Ammon's horn (tissue), 1 donor: ENCODE measurements at places on chromosomes 3 and 15.

DNA sequence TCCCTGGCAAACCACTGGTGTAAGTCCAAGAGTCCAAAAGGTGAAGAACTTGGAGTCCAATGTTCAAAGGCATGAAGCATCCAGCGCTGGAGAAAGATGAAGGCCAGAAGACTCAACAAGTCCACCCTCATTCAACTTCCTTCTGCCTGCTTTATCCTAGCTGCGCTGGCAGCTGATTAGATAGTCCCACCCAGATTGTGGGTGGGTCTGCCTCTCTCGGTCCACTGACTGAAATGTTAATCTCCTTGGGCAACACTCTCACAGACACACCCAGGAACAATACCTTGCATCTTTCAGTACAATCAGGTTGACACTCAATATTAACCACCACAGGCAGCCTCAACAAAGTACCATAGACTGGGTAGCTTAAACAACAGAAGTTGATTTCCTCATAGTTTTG, 245.9 kb upstream of the IGF1R start:
- DNase-seq = no peak

DNA sequence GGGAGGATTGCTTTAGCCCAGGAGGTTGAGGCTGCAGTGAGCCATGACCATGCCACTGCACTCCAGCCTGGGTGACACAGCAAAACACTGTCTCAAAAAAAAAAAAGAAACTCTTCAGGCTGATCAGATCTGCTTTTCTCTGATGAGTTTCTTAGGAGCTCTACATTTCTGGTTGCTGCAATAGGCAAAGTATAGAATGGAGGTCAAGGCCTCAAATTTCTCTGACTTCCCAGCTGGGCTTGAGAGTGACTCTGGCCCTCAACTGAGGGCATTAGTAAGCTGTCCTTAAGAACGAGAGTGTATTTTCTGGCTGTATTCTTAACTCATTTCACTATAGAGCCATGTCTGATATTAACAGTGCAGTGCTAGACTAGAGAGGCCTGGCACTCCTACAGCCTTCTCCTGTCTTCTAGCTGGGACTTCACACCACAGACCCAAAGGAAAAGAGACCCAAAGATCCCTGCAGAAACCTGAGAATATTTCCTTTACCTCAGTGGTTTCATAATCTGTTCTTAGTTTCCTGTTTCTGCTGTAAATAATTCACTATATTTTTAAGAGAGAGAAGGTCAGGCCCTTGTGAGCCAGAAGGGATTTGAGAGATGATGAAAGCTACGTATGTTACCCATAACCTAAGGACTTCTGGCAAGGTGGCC, 2.0 kb upstream of the NR1I2 start:
- no peak for DNase-seq

- no peak for DNase-seq
Observed at GRCh38 chr15:80216141-80216540, 35.9 kb downstream of the CTXND1 start.

- no peak for DNase-seq
Observed at GRCh38 chr3:62550439-62550838, 177.1 kb upstream of the FEZF2 start.

DNA sequence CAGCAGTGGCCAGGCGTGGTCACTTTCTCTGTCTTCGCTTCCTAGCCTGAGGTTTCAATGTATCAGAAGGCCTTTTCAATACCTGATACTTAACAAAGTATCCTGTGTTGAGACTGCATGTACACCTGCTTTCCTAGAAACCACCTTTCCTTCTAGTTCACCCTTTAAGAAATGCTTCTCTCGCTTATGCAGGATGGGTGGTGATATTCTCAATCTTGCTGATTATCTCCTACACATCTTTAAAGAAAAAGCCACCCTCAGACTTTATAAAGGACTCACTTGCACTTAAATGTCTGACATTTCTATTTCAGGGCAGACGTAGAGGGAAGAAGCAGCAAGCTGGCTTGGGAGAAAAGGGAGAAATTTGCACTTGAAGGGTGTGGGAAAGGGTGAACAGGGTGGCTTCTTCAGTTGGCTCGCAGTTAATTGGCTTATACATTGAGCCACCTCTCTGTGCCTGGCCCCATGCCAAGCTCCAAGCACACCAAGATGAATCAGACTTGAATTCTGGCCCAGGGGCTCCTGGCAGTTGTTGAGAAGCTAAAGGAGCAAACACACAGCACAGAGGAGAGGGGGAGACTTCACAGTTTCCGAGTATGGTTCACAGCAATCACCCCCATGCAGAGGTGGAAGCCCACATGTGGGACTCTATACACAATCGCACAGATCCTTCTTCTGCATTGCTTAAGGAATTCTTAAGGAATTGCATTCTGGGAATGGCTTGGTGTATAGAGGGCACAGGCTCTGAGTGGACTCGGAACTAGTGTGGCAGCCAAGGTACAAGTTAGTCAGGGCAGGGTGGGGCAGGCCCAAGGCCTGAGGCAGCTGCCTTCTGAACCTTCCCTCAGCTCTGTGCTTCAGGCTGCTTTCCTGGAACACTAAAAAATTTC, 1.3 kb downstream of the ARL6IP5 start:
- peak; percentile 87 for DNase-seq

DNA sequence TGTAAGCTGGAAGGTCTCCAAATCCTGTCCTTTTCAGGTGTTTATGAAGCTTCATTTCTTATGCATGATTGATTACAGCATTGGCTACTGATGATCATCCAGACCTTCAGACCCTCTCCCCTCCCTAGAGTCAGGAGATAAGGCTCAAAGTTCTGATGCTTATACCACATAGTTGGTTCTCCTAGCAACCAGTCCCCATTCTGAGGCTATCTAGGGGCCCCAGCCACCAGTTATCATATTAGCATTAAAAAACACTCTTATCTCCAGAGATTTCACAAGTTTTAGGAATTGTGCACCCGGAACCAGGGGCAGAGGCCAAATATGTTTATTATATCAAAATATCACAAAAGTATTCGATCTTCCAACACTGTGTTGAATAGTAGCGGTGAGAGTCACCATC, 953.1 kb downstream of the FHIT start:
- DNase-seq = no peak

DNA sequence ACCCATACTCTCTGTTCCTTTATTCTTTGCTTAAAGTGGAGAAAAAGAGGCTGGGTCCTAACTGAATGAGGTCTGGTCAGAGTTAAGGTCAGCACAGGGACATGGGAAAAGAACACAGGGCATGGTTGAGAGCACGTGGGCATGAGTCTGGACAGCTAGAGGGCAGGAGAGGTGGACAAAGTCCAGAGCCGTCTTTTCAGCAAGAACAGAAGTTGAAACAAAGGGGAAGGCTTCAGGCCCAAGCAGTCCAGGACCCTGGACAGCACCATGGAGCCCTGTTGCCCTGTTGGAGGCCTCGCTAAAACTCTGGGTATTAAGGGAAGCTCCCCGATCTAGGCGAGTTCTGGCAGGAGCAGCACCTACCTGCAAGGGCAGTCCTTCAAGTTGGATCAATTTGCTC, 50.7 kb downstream of the XYLB start:
- no peak for DNase-seq

- no peak for DNase-seq
Observed at GRCh38 chr3:40465456-40465855, 8.3 kb downstream of the RPL14 start.

DNA sequence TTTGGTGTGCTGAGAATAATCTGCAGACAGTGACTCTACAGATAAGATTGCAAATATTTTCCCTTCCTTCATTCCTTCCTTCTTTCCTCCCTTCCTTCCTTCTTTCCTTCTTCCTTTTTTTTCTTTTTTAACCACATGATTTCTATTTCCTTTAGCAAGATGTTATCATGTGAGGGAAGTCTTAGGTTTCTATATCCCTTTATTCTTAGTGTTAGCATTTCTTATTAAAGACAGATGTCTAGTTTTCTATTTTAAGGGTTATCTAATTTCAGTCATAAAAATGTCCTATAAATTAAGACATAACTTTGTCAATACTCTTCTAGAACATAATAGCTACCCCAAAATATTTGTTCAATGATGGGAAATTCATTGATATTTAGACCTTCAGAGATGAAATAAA, 470.9 kb downstream of the LPP start:
- DNase-seq = no peak

DNA sequence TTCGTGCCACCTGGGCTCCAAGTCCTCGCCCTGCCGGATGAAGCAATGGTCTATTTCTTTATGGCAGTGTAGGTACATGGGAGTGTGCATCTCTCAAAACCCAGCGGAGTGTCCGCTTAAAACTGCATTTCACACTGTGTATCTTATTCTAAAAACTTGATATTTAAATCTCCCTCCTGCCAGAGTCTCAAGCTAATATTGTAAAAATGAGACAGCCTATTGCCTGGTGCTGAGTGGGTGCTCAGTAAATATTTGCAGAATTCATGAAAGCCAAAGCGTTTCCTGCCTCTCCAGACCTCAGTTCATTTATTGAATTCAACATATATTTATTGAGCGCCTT, 330 bp upstream of the TBC1D2B start:
- DNase-seq = no peak

DNA sequence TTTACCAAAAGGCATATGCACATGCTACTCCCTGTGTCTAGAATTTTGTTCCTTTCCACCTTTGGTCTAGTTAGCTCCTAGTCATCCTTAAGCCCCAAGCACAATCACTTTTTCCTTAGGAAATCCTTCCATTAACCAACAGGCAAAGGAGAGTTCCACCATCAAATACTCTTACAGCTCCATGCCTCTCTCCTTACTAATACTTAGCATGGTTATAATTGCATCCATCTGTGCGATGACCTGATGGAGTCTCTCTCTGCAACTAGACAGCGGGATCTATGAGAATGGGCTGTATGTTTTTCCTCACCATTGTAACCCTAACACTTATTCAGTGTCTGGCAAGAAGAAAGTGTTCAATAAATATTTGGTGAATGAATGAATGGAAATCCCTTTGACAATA, 69.3 kb upstream of the SMAD3 start:
- no peak for DNase-seq
